ENCODE measurements at places on chromosomes 16 and 17.

DNA sequence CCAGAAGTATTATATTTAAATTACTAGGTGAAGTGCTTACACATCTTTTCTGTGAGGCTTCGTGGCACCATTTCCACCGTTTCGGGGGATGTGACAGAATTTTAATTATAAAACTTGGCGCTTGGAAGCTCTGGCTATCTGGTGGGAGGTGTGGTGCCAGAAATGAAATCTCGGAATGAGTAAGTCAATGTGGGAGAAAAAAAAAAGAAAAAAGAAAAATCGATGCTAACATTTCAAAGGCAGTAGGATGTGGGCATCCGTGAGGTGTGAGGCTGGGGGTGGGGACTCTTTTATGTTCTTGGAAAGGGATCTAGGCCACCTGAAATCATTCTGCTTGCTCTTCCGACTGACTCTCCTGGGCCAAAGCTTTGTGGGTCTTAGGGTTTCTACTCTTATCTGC, 21.9 kb downstream of the CPPED1 start:
- no peak for DNase-seq

DNA sequence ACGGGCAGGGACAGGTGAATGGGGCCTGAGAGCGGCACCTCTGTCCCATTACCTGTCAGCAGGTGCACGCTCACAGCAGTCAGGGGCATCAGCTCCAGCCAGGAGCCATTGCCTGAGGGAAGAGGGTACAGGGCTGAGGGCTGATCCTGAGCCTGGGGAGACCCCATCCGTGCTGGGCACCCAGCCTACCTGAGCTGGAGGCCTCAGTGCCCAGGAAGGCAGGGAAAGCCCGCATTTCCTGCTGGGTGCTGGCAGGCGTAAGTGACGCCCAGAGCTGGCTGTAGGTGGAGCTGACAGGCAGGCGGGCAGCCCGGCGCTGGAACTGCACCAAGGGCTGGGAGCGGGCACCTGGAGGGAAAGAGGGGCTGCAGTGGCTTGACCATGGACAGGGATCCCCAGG, 7.4 kb downstream of the FAM171A2 start:
- DNase-seq = no peak

- DNase-seq = no peak
These were observed 19.4 kb downstream of the CLUH start for GRCh38 chr17:2691965-2692780.

GRCh38 chr16:23896832-23897821, 61.3 kb downstream of the PRKCB start:
- DNase-seq = no peak

GRCh38 chr17:72116661-72117521, 3.9 kb upstream of the SOX9 start:
- DNase-seq = no peak

- no peak for DNase-seq
These were observed 26.9 kb downstream of the SOCS3 start for GRCh38 chr17:78332991-78333390.

GRCh38 chr16:2048116-2048543, 345 bp downstream of the TSC2 start:
- no peak for DNase-seq

GRCh38 chr17:57773557-57773956, 28.5 kb upstream of the CCDC182 start:
- DNase-seq = no peak

- DNase-seq = no peak
These were observed 28.7 kb downstream of the MNT start for GRCh38 chr17:2372180-2372579.

DNA sequence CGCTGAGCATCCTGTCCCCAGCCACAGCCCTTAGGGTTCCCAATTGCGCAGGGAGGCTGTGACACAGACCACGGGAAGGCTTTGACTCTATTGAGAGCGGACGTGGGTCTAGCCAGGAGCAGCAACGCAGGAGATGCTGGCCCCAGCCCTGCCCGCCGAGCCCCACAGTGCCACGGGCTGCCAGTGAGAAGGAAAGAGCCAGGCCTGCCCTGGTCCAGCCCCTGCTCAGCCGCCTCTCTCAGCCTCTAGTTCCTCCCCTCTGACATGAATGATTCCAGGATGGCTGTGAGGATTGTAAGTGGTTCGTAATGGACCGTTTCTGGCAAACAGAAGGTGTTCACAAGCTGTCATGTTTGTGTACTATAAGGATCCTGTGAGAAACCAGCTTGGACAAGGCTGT, 2.5 kb downstream of the BHLHA9 start:
- DNase-seq = no peak
